ENCODE measurements at places on chromosomes 5 and 9. TPM values are rescaled to one million over a fixed set of nuclear protein-coding genes. Genes with fewer than 3 reads are reported as not detected.

FOXD4 gene
- 0.58 TPM for total RNA-seq

P4HA2 gene
- 43.8 TPM for total RNA-seq

CNTNAP3 gene
- total RNA-seq, result 12.2 TPM

ZFR gene
- total RNA-seq, result 60.4 TPM

MAST4 gene
- total RNA-seq, result 2.0 TPM

PCDHAC2 gene
- total RNA-seq, result 3.0 TPM

ACER2 gene
- 3.0 TPM for total RNA-seq

VCAN gene
- total RNA-seq, result 14.1 TPM

DEPDC1B gene
- total RNA-seq, result 19.2 TPM

SMU1 gene
- 22.2 TPM for total RNA-seq

QRFP gene
- total RNA-seq, result not detected

BRINP1 gene
- total RNA-seq, result 0.26 TPM

TSSK1B gene
- total RNA-seq, result not detected

LHX3 gene
- total RNA-seq, result 0.09 TPM

FAM200C gene
- total RNA-seq, result 2.7 TPM

NR2F1-AS1 gene
- 3.8 TPM for total RNA-seq

OR13C8 gene
- total RNA-seq, result not detected

PCDHB2 gene
- total RNA-seq, result 3.3 TPM

IFNB1 gene
- not detected for total RNA-seq

MRPL36 gene
- 114 TPM for total RNA-seq

AGXT2 gene
- total RNA-seq, result not detected

ARAP3 gene
- total RNA-seq, result 6.0 TPM

NFIB gene
- 12.8 TPM for total RNA-seq

NUTM2F gene
- not detected for total RNA-seq

IL9 gene
- total RNA-seq, result not detected

CTNNAL1 gene
- total RNA-seq, result 56.0 TPM

CRHBP gene
- total RNA-seq, result 0.14 TPM

UGT3A2 gene
- not detected for total RNA-seq

DOCK2 gene
- 3.5 TPM for total RNA-seq

TNFAIP8 gene
- 34.9 TPM for total RNA-seq

ADAMTSL2 gene
- not detected for total RNA-seq

DCP2 gene
- 13.6 TPM for total RNA-seq

ZNF484 gene
- 2.4 TPM for total RNA-seq

RANBP3L gene
- not detected for total RNA-seq

PCDHGB2 gene
- total RNA-seq, result 0.09 TPM

Measured in A549 treated with DMSO at 1 μM for 4 hours (cell line).